ENCODE measurements at places on chromosomes 7 and 10.

GRCh38 chr7:158651968-158652565, 52.5 kb downstream of the NCAPG2 start:
- no peak for DNase-seq

GRCh38 chr7:85261336-85261735, 74.5 kb upstream of the SEMA3D start:
- no peak for DNase-seq

DNA sequence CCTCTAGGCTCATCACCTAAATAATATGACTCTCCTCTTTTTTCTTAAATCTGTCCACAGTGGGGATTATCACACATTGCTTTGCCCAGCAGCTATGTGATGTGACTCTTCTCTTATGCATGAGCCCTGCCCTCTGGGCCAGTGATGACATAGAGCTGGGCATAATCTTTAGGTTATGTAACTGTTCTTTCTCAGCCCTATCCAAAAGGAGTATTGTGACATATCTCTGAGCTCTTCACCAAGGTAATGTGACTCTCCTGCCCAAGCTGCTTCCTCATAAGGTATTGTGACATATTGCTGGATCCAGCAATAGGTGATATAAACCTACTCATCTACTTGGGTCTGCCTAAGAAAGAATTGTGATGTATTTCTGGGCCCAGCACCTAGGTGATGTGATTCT, 37.7 kb upstream of the ZNF107 start:
- DNase-seq: no peak

GRCh38 chr7:26656735-26657134, 207.7 kb downstream of the SKAP2 start:
- no peak for DNase-seq

DNA sequence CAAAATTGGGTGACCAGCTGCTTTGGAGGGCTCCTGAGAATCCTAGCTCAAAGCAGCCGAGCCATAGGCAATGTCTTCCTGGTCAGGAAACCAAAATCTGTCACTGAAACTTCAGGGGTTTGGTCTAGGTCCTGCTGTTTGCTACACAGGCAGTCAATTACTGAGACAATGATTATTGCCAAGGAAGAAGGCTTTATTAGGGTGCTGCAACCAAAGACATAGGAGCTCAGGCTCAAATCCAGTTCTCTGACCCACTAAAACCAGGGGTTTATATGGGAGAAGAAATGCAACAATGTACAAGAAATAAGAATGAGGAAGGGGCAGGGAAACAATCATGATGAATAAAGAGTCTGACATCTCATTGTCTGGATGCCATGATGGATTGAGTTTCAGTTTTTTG, 410.3 kb upstream of the ZWINT start:
- DNase-seq: no peak

DNA sequence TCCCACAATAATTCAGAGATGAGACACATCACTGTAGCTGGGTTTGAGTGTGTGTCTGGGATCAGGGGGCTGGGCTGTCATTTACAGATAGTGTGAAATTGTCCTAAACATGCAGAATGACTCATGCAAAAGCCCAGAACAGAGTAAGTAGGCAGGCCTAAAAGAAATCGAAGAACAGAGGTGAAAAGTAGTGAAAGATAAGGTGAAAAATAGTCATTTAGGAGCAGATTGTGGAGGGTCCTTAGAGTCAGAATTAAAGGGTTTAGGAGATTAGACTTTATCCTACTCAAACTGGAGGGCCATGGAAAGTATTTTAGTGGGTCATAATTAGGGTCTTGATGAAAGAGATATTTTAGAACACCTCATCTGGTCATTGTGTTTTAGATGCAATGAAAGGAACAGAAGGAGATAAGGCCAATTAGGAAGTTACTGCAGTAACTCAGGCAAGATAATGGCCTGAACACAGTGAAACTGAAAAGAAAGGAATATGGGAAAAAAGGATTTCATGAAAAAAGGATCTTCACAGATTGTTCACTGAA, 58.3 kb upstream of the NEBL start:
- DNase-seq: no peak

DNA sequence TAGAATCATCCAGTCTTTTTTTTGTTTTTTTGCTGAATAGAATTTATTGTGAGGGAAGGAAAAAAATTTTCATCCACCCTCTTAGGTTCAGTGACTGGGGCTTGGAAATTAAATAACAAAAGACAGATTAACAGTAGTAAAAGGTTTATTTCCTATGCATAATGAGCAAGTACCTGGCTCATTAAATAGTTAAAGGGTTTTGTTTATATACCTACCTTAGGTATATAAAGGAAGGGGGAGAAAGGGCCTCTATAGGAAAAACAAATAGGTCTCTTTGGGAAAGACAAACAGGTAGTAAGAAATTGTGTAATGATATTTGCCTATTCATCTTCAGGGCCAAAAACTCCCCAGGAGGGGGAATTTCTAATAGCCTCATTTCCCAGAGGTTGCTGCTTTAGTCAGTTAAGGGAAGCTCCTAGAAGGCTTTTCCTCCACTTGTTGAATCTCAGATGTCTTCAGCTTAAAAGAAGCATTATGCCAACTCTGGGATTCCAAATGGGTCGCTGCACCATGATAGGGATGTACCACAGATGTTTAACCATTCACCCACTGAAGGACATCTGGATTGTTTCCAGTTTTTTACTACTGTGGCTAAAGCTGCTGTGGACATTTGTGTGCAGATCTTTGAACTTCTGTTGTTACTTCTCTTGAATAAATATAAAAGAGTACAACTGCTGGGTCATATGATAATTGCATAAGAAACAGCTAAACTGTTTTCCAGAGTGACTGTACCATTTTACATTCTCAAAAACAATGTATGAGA, 11.3 kb downstream of the ACADSB start:
- peak; percentile 49 for DNase-seq

- peak; percentile 44 for DNase-seq
These were observed 737 bp downstream of the ZMIZ1 start for GRCh38 chr10:79069325-79070080.

DNA sequence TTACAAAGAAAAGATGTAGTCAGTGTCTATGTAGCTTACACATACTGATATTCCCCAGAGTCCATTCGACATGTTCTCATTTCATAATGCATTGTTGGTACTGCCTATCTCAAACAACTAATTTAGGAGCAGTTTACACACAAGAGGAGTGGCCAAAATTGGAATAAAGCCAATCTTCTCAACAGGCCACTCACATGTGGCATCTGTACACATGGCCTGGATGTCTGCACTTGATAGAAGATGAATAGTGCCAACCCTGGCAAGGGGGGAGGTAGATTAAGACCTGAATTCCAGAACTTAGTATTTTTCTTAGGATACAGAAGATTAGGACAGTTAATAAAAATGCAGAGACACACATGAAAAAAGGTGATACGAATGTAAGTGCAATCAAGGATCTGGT, 125.3 kb upstream of the STARD3NL start:
- DNase-seq: no peak

DNA sequence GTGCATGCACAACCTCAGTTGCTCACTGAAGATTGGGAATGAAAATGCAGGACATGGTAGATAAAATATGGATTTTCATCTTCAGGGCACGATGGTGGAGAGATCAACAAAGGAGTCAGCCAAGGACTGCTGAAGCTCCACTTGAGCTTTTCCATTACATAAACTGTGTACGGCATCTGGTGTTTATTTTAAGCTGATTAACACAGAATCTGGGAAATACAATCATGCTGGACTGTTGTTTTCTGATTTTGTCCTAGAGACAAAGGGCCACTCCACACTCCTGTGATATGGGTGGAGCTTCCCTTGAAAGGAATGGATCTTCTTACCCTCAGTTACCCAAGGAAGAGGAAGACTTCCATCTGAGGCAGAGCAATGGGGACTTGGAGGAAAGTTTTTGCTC, 120.6 kb downstream of the SAMD9 start:
- DNase-seq: no peak

DNA sequence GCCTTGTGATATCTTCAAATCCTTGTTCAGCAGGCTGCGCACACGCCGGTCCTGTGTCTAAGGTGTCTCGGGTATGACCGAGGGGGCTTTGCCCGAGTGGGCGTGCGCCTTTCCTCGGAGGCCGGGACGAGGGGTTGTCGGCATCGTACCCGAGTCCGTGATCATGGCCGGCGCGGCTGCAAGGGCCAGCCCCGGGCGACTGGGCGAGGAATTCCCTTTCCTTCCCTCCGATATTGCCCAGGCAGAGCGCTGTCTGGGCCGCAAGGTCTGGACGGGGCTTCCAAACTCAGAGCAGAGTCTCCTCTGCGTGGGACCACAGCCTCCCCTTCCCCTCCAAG, 59.7 kb downstream of the ZNF467 start:
- peak; percentile 39 for DNase-seq

- DNase-seq: no peak
These were observed 426.4 kb upstream of the ZMIZ1 start for GRCh38 chr10:78642269-78642816.

GRCh38 chr7:134396031-134396430, 62.9 kb downstream of the AKR1B1 start:
- no peak for DNase-seq

- DNase-seq: no peak
These were observed 45.7 kb downstream of the ANKMY2 start for GRCh38 chr7:16599860-16600259.

- no peak for DNase-seq
These were observed 152.4 kb downstream of the DKK1 start for GRCh38 chr10:52466464-52466863.

GRCh38 chr7:94183289-94183749, 179.2 kb upstream of the BET1 start:
- peak; percentile 20 for DNase-seq

GRCh38 chr10:76778914-76779795, 858.5 kb downstream of the KCNMA1 start:
- DNase-seq: peak; percentile 77

GRCh38 chr10:119370111-119370741, 162.9 kb downstream of the GRK5 start:
- no peak for DNase-seq

- peak; percentile 72 for DNase-seq
These were observed 90.2 kb downstream of the UBE3C start for GRCh38 chr7:157228864-157229422.

- no peak for DNase-seq
These were observed 60.2 kb downstream of the WIPF3 start for GRCh38 chr7:29866490-29866930.

GRCh38 chr10:24104895-24105294, 104.0 kb upstream of the KIAA1217 start:
- DNase-seq: no peak

DNA sequence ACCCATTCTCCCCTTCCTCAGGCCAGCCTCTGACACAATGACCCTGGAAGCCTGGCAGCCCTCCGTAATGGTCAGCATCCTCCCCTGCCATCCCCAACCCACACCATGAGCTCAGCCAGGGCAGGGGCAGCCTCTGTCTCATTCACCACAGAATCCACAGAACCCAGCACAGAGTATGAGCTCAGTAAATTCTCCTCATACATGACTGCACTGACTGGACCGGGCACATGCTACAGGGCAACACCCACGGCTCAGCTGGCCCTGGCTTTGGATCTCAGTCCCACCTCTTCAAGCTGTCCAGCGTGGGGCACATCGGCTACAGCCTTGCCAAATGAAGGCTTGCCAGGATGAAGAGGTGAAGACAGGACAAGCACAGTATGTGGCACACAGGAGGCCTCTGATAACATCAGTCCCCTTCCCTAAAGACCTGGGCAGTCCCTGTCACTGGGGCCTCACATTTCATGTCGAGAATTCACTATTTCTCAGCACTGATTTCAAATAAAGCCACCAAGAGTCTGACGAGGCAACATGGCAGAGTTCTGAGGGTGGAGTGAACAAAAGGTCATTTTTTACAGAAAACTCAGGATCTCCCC, 7.9 kb downstream of the GPRIN2 start:
- no peak for DNase-seq

GRCh38 chr7:118252087-118252486, 27.6 kb downstream of the ANKRD7 start:
- DNase-seq: no peak

DNA sequence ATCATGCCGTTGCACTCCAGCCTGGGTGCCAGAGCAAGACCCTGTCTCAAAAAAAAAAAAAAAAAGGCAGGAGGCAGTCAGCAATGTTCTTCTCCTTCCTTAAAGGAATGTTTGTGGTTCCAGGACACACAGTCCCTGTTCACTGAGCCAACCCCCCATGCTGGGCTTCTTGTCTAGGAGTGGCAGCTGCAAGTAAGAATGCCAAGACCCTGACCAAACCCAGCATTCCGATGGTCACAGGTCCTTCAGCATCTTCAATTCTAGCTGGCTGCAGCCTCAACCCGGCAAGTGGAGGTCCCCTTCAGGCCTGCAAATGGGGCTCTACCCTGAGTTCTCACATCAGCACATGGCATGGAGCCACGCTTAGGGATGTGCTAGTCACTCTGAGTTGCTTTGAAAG, 38.2 kb upstream of the CUX1 start:
- no peak for DNase-seq

DNA sequence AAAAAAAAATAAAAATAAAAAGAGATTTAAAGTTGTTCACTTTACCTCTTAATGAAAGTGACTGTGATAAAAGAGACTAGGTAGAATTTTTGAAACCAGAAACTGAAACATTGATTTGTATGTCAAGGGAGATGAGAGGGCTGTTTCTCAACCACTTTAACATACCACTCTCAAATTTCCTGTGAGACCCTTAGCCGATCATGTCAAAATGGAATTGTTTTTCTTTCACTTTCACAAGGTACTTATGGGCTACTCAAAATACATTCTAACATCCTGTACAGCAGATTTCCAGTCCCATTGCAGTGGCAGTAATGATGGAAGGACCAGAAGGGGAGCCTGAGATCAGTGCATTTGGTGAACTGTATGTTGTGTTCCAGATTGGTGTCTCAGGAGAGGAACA, 261.2 kb downstream of the PPP1R3A start:
- DNase-seq: no peak

- DNase-seq: no peak
These were observed 27.8 kb downstream of the FAM53B start for GRCh38 chr10:124716369-124716768.

- DNase-seq: peak; percentile 78
These were observed 233.6 kb upstream of the PPP1R3A start for GRCh38 chr7:114152314-114152938.

GRCh38 chr7:130476297-130477150, 15.4 kb upstream of the MEST start:
- DNase-seq: no peak

- peak; percentile 77 for DNase-seq
These were observed 562 bp downstream of the TMEM243 start for GRCh38 chr7:87218796-87219544.

GRCh38 chr7:101743995-101744360, 73.4 kb upstream of the CUX1 start:
- peak; percentile 82 for DNase-seq

DNA sequence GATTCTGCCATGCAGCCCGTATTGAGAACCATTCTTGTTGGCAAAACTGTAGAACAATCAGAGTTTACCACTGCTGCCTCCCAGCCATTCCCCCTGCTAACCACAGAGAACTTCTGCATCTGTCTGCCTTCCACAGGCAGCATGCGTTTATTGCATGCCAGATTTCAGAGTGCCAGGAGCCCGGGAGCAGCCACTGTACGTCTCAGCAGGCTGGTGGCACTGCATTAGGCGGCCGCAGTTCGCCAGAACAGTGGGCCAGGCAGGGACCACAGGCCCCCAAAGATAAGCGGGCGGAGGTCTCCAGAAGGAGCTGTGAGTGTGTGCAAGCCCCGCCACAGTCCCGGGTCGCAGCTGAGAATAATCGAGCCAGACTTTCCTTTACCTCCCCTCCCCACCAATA, 31.8 kb downstream of the ZNF467 start:
- DNase-seq: no peak

Data from GM23338 (cell line).